ENCODE measurements at places on chromosomes 6 and 20. TPM values are rescaled to one million over a fixed set of nuclear protein-coding genes. Genes with fewer than 3 reads are reported as not detected.

DNA sequence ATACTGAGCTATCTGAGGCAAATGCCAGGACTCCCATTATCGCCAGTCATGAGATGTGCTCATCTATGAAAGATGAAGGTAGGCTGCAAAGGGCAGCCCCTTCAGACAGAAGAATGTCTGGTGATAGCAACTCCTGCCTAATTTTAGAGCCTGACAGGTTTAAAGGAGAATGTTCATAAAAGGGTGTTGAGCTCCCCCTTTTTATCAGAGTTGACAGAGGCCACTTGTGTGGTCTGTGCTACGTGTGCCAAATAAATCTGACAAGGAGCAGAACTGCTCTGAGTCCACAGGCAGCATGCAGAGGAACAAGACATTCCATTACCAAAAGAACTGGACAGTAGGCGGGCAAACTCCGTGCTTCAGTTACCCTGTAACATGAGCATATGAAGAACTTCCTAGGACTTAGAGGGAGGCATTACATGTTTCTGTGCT lies 101.8 kb downstream of the PREP start:
- no peaks in the 10 kb centered on the region for H3K36me3 ChIP-seq
- no peak overlapping the region for H3K27ac ChIP-seq
- H3K4me1 ChIP-seq: no peaks in the 10 kb centered on the region
- no peak overlapping the region for H3K4me3 ChIP-seq

GRCh38 chr20:20089018-20089417 lies 36.7 kb downstream of the CFAP61 start:
- H3K27ac ChIP-seq: no peak overlapping the region
- no peaks in the 10 kb centered on the region for H3K36me3 ChIP-seq
- H3K4me1 ChIP-seq: peaks cover 8% of the 10 kb centered on the region
- no peak for DNase-seq

IPCEF1 gene
- total RNA-seq: not detected

DNA sequence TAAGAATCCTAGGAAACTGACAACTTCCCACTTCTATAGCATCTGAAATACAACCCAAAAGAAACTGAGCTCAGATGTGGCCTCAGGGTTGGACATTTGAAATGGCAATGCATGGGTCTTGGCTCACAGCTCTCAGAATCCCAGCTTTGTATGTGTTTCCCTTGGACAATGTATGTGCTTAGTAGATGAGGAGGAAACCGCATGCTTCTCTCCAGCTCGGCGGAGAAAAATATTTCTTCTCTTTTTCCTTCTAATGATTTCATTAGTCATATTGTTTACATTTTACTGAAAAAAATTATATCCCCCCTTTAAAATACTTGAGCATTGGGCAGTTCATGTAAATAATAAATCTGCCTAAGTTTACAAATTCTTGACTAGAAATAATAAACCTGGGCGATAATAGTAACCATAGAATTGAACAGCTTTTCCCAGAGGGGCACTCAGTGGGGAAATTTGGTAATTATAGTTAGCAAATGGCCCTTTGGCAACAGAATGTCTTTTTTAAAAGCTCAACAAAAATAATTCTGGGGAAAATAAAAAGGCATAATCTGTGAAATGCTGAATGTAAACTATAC lies 55.3 kb downstream of the PFDN4 start:
- no peak overlapping the region for H3K4me3 ChIP-seq
- H3K27me3 ChIP-seq: no peaks in the 10 kb centered on the region
- no peak for DNase-seq
- H3K36me3 ChIP-seq: no peaks in the 10 kb centered on the region

CASS4 gene
- 11.4 TPM for total RNA-seq

TRIM31 gene
- total RNA-seq: not detected

DNA sequence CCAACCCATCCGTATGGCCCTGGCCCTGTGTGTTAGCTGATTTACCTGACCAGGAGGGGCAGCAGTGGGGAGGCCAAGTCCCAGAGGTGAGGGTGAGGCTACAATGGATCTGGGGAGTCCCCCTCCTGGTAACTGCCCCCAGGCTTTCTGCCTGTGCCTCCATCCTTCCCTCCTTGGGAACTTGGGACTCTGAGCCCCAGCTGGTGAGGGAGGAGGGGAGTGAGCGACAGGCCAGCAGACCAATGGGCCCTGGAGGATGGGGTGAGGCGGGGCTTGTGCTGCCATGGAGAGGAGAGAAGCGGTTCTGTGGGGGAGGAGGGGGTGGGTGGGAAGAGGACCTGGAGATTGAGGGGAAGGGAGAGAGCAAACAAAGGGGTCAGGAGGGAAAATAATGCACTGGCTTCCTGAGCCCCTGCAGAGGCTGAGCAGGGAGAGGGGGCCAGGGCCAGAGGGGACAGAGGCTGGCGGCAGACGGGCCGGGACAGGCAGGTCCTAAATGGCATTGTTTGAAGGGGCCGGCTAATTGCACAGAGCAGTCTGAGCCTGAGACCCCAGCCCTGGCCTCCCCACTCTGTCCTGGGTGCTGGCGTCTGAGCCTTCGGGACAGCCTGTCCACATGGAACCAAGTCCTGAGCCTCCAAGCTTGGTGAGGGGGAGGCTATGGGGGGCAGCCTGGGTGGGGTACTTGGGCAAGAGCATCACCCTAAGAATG lies 17.5 kb downstream of the DNMT3B start:
- H3K27ac ChIP-seq: no peak overlapping the region
- 0 out of 2 replicates have a peak, but pooled peaks cover 11% of the 10 kb centered on the region for H3K4me1 ChIP-seq
- no peaks in the 10 kb centered on the region for H3K36me3 ChIP-seq

GRCh38 chr6:110687326-110687725 lies 127.9 kb downstream of the CDK19 start:
- no peak overlapping the region for H3K27ac ChIP-seq
- H3K4me3 ChIP-seq: no peak overlapping the region
- DNase-seq: no peak

- H3K36me3 ChIP-seq: no peaks in the 10 kb centered on the region
- no peak for DNase-seq
- H3K4me1 ChIP-seq: no peaks in the 10 kb centered on the region
Measured at GRCh38 chr20:13322198-13322597, 101.1 kb downstream of the ISM1 start.

GRCh38 chr6:130215526-130215925 lies 7.2 kb downstream of the SAMD3 start:
- H3K27ac ChIP-seq: no peak overlapping the region
- no peaks in the 10 kb centered on the region for H3K27me3 ChIP-seq

DNA sequence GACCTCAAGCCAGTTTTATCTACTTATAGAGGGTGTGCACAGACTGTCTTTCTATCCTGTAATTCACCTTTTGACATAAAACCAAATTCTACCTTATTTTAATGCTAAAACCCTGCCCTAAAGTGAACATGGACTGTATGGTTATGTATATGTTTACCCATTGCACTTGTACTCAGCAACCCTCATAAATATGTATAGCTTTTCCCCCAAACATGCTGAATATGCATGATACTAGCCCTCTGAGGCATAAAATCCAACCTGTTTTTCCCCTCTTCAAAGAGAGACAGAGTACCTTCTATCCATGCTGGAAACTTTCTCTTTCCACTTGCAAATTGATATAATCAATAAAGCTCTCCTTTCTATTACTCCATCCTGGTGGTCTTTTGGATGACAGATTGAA lies 267.9 kb upstream of the BMP2 start:
- H3K4me1 ChIP-seq: 0 out of 2 replicates have a peak, but pooled peaks cover 3% of the 10 kb centered on the region
- no peaks in the 10 kb centered on the region for H3K27me3 ChIP-seq
- H3K36me3 ChIP-seq: no peaks in the 10 kb centered on the region
- no peak overlapping the region for H3K4me3 ChIP-seq
- no peak overlapping the region for H3K27ac ChIP-seq
- no peak for DNase-seq

ATP6V1G2 gene
- total RNA-seq: 0.89 TPM

- no peaks in the 10 kb centered on the region for H3K4me1 ChIP-seq
- DNase-seq: no peak
- no peaks in the 10 kb centered on the region for H3K36me3 ChIP-seq
- H3K27me3 ChIP-seq: no peaks in the 10 kb centered on the region
- no peak overlapping the region for H3K4me3 ChIP-seq
Measured at GRCh38 chr6:168469926-168470325, 28.9 kb downstream of the SMOC2 start.

TASP1 gene
- total RNA-seq: 9.5 TPM

- H3K27me3 ChIP-seq: no peaks in the 10 kb centered on the region
- H3K4me3 ChIP-seq: no peak overlapping the region
- no peak overlapping the region for H3K27ac ChIP-seq
- no peaks in the 10 kb centered on the region for H3K4me1 ChIP-seq
- DNase-seq: no peak
Measured at GRCh38 chr6:20364327-20364726, 37.4 kb upstream of the E2F3 start.

DNA sequence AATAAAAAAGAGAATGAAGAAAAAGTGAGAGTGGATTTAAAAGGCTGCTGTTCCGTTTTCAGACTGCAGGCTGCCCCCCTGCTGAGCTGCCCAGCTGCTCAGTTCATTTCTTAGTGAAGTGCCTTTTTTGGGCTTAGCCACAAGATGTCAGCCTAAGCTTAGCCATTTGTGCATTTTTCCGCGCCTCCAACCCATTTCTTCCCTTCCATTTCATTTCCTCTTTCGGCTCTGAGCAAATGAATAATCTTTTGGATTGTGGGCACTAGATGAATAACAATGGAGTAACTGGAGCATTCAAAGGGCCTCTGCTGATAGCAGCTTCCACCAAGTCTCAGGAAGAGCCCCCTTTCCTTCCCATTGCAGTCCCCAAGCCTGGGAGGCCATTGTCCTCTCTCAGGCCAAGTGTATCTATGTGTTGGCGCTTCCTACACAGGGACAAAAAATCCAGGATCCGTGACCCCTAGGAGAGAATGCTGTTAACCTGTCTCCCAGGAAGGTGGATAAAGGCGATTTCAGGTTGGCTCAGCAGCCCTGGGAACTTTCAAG lies 83.5 kb upstream of the SPTLC3 start:
- H3K36me3 ChIP-seq: no peaks in the 10 kb centered on the region
- H3K27ac ChIP-seq: no peak overlapping the region
- H3K4me3 ChIP-seq: no peak overlapping the region
- H3K4me1 ChIP-seq: peaks cover 37% of the 10 kb centered on the region

DNA sequence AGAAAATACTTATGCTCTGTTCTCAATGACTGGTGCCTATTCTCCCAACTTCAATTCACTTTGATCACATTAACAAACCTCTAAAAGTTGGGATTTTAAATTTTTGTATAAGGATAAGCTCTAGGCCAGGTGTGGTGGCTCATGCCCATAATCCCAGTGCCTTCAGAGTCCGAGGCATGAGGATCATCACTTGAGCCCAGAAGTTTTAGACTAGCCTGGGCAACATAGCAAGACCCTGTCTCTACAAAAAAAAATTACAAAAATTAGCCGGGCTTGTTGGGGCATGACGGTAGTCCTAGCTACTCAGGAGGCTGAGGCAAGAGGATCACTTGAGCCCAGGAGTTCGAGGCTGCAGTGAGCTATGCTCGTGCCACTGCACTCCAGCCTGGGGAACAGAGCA lies 3.9 kb downstream of the SSR1 start:
- no peak overlapping the region for H3K4me3 ChIP-seq
- no peak overlapping the region for H3K27ac ChIP-seq
- peaks cover 49% of the 10 kb centered on the region for H3K36me3 ChIP-seq
- H3K4me1 ChIP-seq: peaks cover 28% of the 10 kb centered on the region

DNA sequence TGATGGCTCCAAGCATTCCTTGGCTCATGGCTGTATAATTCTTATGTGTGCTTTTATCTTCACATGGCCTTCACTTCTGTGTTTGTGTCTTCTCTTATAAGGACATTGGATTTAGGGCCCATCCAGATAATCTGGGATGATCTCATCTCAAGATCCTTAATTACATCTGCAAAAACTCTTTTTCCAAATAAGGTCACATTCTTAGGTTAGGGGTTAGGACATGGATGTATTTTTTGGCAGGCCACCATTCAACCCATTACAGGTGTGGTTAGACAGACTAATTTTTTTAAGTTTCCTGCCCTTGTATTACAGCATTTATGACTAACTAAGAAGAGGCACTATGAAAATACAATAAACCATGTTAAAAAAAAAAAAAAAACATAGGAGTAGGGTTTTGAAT lies 254.0 kb downstream of the TPBG start:
- H3K27ac ChIP-seq: no peak overlapping the region
- H3K36me3 ChIP-seq: no peaks in the 10 kb centered on the region
- no peak for DNase-seq
- no peaks in the 10 kb centered on the region for H3K27me3 ChIP-seq
- H3K4me1 ChIP-seq: no peaks in the 10 kb centered on the region

Measured in GM23248 (cell line).